ENCODE measurements at places on chromosomes 6 and 20.

- no peak for DNase-seq
Measured at GRCh38 chr20:2314759-2315439, 19.1 kb downstream of the TGM3 start.

DNA sequence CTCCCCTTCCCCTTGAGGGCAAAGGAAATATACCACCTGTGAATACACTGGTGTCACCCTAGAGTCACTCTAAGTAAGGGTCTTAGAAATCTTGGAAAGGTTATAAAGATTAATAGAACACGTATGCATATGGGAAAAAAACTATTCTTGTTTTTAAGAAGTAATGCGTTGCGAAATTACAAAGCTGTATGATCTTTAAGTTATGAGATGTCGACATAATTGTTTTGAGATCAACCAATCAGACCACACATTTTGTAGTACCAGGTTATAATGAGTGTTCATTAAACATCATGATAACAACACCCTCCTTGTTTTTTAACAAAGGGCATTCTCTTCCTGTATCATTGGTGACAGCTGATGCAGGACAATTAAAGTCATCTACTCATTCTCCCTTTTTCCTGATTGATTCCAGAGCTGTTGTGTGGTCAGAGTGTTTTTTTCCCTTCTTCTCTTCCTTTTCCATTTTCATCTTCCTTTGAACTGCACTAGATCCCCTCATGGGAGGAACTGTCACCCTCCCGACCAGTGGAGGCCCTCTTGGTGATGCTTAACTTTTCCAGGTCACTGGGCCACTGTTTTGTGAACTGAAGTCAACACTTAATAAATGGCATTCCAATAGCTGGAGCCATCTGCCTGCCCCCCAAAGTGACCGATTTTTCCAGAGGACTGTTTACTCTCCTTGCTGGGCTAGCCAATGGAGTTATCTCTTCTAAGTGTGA, 37.0 kb downstream of the PRDM1 start:
- DNase-seq, result no peak

DNA sequence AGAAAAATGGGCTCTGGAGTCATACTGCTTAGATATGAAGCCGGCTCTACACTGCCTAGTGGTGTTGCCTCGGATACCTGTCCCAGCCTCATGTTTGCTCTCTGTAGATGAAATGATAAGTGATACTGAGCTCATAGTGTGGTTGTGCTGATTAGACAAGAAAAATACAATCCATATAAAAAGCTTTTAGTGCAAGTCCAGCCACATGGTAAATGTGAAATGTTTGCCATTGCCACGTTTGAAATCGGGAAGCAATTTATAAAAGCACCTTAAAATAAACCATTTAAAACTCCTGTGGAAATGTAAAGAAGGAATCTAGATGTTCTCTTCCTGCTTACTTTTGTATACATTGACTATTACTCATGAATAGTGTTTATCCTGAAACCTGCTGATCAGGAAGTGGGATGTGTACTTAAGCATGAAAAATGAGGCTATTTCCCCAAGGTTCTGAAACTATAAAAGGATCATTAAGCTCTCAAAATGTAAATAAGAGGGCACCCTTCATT, 13.1 kb upstream of the PBOV1 start:
- DNase-seq, result no peak

DNA sequence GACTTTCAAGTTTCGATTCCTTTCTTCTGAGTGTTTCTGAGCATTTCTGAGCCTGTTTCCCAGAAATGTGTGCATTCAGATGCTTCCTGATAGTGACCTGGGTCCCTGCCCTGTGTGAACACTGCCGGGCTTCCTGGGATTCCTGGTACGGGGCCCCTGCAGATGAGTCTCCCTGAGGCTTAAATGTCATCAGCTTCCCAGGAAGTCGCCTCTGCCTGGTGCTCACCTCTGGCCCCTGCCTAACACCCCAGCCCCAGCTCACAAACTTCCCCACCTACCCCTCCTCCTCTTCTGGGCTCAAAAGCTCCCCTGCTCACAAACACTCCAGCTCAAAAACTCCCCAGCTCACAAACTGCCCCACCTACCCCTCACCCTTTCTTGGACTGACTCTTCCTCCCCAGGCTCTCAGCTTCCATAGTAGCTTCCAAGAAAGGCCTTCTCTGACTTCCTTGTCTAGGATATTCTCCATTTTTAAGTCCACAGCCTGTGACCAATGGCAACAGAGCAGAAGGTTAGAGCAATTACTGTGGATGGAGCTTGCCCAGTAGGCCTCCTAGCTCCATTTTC, 42.0 kb downstream of the TGM2 start:
- no peak for DNase-seq

- DNase-seq, result peak; percentile 22
Measured at GRCh38 chr20:22684072-22684762, 99.8 kb upstream of the FOXA2 start.

GRCh38 chr20:49534255-49534712, 33.7 kb downstream of the PTGIS start:
- DNase-seq, result peak; percentile 66

DNA sequence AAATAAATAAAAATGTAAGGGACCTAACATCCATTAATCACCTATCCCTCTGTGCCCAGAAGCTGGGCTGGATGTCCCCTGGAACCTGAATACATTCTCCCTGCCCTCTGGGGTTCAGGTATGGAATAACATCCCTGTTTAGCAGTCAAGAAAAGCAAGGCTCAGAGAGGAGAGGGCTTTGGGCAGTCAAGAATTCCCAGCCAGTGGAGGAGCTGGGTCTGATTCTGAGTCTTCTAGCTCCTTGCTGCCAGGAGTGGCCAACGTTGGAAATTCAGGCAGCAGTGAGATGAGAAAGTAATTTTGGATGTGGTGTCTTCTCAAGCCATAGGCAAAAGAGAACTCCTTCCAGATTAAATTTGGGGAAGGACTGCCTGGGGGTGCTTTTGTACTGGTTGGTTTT, 42.6 kb upstream of the ZNFX1 start:
- DNase-seq, result no peak

GRCh38 chr6:89602166-89602565, 36.4 kb downstream of the LYRM2 start:
- DNase-seq, result no peak

- DNase-seq, result no peak
Measured at GRCh38 chr6:134956032-134956431, 6.1 kb upstream of the ALDH8A1 start.

- no peak for DNase-seq
Measured at GRCh38 chr6:90569223-90569622, 17.6 kb downstream of the MAP3K7 start.

DNA sequence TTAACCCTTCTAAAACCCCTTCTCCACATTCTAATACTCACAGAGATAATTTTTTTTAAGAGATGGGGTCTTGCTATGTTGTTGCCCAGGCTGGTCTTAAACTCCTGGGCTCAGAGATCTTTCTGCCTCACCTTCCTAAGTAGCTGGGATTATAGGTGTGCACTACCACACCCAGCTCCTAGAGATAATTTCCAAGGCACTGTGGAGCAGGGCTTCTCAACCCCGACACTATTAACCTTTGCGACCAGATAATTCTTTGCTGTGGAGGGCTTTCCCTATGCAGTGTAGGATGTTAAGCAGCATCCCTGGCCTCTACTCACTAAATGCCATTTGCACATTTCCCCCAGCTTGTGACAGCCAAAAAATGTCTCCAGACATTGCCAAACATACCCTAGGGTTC, 8.8 kb upstream of the RREB1 start:
- DNase-seq, result no peak

- DNase-seq, result no peak
Measured at GRCh38 chr6:119346450-119346849, 3.1 kb downstream of the MAN1A1 start.

- DNase-seq, result no peak
Measured at GRCh38 chr6:110432285-110432900, 17.0 kb upstream of the DDO start.

GRCh38 chr20:62712606-62713005, 4.0 kb downstream of the NTSR1 start:
- DNase-seq, result no peak

DNA sequence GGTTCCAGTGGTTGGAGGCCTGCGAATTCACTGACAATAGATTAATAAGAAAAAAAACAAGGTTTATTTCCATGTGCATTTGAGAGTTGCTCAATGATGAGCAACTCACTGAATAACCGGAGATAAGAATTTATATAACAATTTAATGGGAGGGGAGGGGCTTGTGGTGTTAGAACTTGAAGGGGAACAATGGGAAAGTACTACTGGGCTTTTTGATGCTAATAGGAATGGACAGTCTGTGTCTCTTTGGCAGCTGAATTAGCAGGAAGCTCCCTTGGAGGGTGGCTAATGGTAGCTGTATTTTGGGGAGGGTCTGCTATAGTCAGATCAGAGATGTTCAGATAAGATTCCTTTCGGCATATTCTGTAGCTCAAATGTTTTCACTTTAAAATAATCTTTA, 62.4 kb upstream of the GMDS start:
- no peak for DNase-seq

DNA sequence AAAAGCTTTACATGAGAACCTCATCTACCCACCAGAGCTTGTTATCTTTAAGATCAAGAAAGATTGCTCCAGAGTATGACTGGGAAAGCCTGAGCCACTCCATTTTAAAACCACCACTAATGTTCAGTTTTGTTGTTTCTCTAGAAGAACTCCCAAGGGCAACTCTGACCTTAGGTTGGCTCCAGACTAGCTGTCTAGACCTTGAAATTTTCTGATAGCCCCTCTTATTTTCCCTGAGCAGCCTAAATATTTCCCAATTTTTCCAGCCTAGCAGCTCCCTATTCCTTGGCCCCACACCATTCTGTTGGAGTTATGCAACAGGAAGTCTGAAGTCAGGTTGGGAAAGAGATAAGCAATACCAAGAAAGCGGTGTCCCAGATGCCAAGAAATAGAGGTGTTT, 84.6 kb upstream of the TCF21 start:
- no peak for DNase-seq

DNA sequence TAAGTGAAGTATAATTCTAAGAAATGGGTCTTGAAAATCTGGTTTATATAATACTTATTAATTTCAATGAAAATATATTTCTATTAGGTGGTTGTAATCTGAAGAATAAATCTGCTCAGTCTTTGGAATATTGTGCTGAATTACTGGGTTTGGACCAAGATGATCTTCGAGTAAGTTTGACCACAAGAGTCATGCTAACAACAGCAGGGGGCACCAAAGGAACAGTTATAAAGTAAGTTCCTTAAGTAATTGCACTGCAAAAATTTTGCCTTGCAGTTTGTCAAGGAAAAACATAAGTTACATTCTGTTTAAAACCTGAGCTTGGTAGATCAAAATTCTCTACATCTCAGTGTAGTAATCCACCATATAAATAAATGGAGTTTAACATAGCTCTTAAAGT, 106.0 kb downstream of the MYO6 start:
- DNase-seq, result peak; percentile 31

DNA sequence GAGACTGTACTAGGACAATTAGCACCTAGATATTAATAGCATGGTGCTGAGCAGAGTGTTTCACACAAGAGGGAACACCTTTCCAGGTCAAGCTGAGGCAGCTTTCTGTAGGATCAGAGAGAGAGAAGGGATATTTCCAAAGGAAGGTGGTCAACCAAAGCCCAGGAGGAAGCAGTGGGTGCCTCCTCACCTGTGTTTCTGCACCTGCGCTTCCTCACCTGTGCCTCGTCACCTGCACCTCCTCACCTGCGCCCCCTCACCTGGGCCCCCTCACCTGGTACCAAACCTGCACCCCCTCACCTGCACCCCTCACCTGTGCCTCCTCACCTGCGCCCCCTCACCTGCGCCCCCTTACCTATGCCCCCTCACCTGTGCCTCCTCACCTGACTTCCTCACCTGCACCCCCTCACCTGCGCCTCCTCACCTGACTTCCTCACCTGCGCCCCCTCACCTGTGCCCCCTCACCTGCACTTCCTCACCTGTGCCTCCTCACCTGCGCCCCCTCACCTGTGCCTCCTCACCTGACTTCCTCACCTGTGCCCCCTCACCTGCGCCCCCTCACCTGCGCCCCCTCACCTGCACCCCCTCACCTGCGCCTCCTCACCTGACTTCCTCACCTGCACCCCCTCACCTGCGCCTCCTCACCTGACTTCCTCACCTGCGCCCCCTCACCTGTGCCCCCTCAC, 67.9 kb downstream of the TTLL2 start:
- DNase-seq, result no peak

DNA sequence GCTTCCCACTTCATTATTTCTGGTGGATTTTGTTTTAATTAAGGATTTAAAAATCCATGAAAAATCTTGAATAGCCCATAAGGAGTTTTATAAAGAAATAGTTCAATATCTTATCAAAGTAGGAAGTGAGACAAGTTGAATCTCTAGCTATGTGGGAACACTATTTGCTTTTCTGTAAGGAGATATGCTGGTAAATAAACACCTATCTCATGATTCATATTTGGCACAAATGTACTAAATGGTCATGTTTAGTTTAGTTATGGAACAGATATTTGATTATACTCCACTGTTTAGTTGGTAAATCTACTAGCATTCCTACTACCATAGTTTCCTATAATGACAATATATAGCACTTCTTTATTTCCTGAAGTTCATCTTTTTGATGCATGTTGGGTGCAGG, 239.9 kb upstream of the CEP162 start:
- no peak for DNase-seq

DNA sequence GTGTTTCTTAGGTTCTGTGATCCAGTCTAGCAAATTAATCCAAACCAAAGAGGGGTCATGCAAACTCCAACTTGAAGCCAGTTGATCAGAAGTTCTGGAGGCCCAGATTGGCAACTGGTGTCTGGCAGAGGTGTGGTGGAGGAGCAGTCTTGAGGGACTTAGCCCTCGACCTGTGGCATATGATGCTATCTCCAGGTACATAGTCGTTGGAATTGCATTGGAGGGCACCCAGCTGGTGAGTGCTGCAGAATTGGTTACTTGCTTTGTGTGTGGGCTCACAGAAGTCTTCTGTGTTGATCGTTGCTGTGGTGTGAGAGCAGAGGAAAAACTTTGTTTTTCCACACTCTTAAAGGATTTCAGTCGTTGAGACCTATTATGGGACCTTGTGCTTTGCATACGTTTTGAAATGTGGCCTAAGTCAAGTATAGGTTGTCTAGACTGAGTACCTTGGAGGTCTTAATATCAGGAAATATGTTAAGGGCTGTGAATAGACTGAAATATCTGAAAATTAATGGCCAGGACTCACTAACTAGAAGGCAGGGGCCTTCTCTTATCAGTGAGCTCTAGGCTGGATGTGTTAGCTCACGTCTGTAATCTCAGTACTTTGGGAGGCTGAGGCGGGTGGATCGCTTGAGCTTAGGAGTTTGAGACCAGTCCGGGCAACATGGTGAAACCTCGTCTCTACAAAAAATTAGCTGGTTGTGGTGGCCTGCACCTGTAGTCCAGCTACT, 7.8 kb downstream of the PANK2 start:
- DNase-seq, result no peak

- no peak for DNase-seq
Measured at GRCh38 chr6:163671355-163671754, 256.8 kb downstream of the QKI start.
